ENCODE measurements at places on chromosomes 2 and 18.

DNA sequence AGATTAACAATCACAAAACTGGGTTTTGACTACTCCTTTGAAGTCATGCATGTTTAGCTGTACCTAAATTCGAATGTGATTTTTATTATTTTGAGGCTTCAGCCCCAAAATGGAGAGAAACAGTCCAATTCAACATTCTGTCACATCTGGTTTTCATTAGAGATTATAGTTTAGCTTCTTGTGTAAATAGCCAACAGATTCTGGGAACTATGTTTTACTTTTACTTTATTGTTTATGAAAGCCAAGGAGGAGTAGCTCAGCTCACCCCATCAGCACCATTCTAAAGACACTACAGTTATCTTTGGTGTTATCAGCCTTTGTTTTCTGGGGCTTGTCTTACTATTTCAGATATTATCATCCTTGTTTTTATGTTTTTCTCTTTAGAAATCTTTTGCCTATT is 465.0 kb upstream of the CWC22 start:
- peak; percentile 32 for DNase-seq

DNA sequence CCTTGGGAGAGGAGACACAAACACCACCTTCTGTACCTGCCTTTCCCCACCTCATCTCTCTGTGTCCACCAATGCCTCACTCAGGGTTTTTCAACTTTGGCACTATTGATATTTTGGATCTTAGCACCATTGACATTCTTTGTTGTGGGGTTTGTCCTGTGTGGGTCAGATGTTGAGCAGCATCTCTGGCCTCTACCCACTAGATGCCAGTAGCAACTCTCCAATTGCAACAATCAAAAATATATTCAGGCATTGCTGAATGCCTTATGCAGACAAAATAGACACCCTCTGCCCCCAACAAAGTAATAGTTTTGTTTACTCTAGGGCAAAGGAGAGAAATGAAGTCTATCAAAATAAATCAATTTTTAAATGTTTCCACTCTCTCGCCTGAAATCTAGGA is 1384.3 kb upstream of the NXPH2 start:
- DNase-seq, result no peak

- peak; percentile 81 for DNase-seq
Measured at GRCh38 chr2:67259556-67260342, 137.4 kb upstream of the ETAA1 start.

DNA sequence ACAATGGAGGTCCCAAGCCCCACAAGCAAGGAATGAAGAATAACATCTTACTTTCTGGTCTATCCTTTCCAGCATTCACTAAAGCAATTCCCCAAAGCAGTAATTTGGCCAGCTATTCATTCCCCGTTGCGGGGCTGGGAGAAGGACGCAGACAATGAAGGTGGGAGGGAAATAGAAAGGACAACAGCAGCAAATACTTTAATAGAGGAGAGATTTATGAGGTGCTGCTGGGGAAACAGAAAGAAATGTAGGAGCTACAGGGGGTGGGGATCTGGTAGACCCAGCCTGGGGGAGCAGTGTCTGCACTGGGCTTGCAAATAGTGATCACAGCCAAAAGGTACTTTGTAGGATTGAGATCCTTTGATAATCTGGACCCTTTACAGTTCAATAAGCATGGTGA is 13.9 kb upstream of the ATL2 start:
- no peak for DNase-seq

GRCh38 chr2:233818639-233819621 is 35.4 kb downstream of the HJURP start:
- DNase-seq, result no peak

DNA sequence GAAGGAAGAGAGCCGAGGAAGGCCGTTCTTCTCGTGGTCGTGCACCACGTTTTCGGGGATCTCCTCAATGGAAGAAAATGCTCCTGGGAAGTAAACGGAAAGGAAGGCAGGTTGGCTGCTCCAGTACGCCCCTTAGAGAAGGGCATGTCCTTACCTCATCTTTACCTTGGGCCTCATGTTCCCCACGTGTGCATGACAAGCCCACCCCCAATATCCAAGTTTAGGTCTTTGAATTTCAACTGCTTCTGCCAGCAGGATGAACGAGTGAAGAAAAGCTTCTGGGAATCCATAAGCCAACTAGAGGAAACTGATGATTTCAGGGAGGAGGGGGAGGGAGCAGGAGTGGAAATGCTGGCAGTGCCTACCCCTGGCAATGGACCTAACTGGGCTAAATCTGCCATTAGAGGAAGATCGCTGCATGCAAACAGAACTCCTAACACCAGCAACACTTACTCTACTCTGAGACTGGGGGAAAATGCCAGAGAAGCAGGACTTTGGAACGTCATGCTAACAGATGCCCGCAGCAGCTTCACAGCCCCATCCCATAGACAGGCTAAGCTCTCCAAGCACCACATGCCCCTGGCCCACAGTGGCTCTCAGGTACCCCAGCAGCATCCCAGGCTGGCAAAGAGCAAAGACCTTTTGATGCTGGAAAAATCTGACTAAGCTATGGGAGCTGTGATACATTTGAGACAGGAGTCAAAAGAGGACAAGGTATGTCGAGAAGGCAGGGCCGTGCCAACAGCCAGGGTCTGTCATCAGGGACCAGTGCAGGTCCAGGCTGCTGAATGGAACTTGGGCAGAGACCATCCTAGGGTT is 21.7 kb downstream of the CHST10 start:
- DNase-seq, result no peak

GRCh38 chr2:79452651-79453050 is 60.2 kb upstream of the CTNNA2 start:
- no peak for DNase-seq

DNA sequence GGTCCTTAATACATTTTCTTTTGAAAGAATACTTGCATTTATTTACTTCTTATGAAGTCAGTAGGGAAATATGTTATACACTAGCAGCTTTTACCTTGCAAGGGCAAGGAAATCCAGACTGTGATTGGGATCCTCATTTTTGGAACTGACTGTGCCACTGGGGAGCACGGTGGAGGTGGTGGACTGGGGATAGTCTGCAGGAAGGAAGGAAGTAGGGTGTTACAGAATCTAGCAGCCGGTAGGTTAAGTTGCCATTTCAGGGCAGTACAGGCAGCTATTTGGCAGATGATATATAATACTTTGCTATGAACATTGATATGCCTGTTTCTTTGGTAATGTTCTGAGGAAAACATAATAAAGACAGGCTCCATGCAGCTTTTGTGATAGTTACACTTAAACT is 238.3 kb downstream of the PHLPP1 start:
- no peak for DNase-seq

DNA sequence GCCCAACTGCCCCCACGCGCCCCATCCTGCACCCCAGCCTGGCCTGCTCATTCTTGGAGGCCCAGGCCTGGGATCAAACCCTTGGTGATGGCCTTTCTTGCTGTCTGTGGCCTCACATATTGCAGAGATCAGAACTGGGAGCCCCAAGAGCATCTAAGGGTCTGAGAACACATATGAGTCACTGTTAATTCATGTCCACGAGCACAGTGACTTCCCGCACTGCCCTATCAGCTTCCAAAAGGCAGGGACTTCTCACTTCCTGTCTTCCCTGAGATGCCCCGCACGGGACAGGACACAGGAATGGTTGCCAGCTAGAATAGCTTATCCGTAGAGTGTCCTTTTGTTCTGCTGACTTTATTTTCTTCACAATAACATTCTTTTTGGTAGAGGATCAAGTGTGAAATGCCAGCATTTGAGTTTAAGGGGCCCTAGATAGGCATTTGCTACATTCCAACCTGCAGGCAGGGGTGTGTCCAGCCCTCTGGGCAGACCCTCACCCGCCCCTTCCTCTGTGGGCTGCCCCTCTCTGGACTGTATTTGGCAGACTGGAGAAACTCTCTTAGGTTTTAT is 21.1 kb upstream of the CELF4 start:
- DNase-seq, result no peak

DNA sequence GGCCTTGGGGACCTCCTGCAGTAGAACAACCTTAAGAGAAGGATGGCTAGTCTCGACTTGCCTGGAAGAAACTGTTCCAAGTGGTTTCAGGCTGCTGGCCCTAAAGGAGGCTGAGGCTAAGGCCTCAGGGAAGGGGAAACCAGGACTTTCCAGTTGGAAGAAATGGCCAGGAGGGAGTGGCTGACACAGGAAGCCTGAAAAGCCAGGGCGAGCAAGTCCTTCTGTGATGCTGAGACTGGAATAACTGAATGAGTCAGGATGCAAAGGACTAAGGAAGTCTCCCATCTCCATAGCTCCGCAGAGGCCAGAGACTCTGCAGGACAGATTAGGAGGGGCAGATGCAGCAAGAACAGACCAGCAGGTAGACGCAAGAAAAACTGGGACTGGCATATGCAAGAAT is 7.4 kb downstream of the HTRA2 start:
- no peak for DNase-seq

DNA sequence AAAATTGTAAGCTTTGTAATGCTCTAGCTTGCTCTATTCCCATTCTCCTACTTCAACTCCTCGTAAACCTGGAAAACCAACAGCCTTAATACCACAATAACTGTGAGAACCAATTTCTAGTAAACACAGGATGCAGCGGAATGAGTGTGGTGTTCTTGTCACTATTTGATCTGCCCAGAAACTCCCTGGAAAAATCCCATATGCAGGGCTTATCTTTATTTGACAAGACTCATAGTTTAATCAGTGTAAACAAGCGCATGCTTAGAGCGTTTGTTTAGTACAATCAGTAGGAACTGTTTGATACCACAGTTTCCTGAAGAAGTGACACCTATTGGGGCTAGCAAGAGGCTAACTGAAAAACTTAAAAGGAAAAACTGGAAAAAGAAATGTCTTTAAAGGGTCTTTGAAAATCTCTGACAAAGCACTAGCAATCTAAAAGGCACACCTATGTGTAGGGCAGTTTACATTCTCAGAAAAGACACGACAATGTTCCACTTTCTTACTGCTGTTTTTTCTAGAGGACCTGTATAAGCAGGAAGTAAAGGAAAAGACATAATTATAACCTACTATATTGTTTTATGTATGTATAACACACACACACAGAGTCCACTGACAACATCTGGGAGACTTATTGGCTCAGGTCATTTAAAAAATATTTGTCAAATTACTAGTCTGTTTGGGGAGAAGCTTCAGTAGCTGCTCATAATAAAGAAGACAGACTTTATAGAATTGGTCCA is 241.4 kb upstream of the KLHL14 start:
- no peak for DNase-seq

DNA sequence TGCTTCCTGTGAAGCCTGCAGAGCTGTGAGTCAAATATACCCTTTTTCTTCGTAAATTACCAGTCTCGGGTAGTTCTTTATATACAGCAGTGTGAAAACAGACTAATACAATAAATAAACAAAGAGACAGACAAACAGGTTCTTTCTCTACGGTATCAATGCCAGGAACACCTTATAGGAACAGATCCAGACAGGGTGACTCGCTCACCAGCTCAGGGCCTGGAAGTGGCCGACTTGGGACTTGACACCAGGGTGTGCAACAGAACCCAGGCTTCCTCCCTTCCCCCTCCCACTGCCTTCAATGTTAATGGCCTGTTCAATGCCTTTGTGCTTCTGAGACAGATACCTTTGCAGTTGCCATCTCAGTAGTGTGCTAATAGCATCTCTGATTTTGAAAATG is 309.5 kb downstream of the ALK start:
- no peak for DNase-seq

DNA sequence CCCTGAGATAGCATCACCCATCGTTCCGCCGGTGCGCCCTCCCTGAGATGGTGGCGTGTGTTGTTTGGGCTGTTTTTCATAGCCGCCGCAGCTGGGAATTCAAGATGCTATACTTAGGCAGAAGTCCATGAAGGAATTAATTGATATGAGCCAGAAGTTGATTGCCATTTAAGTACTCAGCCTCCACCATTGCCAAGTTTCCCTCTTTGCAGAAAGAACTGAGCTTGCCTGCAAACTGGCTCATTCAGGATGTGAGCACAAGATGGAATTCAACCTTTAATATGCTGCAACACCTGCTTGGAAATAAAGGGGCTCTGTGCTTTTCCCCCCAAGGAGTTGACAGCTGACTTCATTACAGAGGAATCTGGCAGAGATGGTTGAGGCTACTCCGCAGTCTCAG is 295.5 kb downstream of the ZNF521 start:
- no peak for DNase-seq
